ENCODE measurements at places on chromosomes 1 and 21.

DNA sequence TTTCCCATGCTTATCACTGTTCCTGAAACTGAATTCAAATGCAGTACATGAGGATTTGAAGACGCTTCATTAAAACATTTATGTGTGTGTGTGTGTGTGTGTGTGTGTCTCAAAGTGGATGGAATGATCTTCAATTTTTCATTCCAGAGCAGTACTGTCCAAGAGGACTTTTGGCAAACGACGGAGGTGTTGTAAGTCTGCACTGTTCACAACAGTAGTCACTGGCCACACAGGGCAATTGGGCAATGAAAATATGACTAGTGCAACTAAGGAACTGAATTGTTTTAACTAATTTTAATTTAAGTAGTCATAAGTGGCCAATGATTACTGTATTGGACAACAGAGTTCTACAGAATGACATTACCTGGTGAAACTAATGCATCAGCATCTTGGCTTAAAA is 5.0 kb downstream of the TAF5L start:
- no peak for DNase-seq

GRCh38 chr1:103489935-103490334 is 35.6 kb upstream of the RNPC3 start:
- DNase-seq = no peak

GRCh38 chr1:91583326-91583755 is 82.7 kb downstream of the CDC7 start:
- no peak for DNase-seq

DNA sequence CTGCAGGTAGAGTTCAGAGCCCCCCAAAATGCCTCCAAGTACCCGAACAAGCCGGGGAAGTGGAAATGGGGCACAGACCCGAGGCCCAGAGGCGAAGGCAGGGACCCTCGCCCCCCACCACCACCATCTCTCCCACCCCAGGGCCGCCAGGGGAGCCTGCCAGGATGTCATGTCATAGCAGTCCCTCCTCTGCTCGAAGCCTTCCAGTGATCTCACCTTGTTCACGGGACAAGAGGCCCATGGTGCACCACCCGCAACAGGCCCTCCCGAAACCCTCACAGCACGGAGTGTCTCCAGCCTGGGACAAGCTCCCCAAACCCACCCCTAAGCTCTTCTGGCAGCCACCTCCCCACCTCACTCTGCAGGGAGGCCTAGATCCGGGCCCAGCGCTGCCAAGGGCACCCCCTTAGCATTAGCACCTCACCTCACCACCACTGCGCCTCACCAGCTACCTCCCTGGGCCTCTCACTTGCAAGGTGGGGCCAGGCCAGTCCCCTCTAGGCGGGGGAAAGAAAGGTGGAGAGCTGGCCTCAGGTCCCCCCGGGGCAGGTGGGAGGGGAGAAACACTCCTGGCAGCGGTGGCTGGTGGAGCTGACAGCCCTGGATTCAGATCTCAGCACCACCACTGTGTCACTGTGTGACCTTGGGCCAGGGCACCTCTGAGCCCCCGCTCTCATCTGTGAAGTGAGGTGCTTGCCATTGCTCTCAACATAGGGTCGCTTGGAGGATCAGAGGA is 13.3 kb downstream of the CHD5 start:
- DNase-seq = no peak

DNA sequence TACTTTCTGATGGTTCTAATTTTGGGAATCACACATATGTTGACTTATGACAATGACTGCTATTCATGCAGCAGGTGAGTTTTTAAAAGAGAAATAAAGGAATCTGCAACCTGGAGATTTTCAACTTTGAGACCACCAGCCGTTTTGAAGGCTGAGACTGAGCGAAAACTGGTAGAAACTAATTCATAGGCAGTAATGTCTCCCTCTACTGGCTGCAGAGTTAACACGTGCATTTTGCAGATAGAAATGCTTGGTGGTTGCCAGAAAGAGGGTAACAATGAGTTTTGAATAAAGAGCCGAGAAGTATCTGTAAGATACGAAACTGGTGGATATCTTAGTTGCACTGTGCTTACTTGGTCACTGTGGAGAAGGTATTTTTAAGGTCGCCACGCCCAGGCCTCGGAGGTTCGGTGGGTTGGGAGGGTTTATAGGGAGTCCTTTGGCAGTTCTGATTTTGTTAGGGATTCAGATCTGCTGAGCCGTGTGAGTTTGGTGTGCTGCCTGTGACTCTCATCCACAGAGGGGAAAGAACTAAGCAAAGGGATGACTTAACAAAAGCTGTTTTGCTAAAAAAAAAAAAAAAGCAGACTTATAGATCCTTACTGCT is 83.0 kb downstream of the RYR2 start:
- no peak for DNase-seq

- peak; percentile 42 for DNase-seq
Measured at GRCh38 chr21:43884012-43884860, 19.2 kb downstream of the AGPAT3 start.

DNA sequence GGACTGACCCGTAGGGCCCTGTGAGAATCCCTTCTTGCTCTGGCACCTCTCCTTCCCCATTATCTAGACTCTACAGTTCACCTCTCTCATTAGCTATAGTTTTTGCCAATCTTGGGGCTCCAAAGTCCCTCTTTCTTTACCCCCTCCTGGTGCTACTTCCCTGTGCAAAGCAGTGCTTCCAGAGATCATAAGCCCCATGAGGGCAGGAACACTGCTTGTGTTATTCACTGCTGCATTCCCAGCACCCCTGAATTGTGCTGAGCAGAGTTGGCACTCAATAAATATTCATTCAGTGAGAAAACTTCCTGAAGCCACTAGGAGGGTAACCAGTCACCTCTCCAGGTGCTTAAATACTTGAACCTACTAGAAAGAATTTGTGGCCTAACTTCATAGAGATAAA is 2.1 kb upstream of the H3-3A start:
- no peak for DNase-seq

DNA sequence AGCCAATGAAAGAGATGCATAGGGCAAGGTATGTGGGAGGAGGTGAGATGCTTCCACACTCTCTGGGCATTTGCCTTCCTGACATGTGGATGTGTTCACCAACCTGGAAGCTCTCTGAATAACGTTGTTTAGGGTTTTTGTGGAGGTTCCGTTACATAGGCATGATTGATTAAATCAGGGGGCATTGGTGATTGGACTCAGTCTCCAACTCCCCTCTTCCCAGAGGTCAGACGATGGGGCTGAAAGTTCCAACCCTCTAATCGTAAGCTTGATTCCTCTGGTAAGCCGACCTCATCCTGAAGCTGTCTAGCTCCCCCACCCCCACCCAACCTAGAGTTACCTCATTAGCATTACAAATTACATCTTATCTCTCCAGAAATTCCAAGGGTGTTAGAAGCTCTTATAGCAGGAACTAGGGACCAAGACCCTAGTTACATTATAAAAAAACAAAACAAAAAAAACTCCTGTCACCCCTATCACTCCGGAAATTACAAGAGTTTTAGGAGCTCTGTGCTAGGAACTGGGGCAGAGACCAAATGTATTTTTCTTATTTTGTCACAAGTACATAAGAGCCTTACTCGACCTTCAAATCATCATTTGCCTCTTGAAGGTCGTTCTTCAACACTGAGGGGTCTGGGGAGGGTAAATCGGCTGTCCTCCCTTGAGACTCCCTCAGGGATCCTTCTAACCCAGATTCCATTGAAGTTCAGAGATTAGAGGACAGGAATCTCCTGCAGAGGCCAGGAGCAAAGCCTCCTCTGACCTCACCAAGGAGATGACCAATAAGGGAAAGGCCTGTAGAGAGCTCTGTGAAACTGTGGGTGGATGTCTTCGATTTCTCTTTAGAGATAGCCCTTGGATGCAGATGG is 58.2 kb downstream of the DNTTIP2 start:
- no peak for DNase-seq

GRCh38 chr1:186609183-186609582 is 71.0 kb downstream of the PTGS2 start:
- DNase-seq = no peak

DNA sequence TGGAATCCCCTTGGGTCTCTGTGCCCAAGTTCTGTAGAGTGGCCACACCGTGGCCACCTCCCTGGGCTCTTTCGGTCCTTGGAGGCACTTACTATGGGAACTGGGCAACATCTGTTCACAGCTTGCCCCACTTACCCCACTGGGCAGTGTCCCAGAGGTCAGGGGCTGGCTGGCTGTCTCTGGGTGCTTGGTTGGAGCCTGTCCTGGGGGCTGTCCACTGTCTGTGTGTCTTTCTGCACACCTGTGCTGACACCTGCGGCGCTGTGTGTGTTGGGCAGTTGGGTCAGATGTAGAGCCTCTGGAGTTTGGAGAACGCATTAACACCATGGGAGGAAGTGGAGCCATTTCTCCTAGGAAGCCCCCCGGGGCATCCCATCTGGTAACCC is 1.3 kb upstream of the TMEM54 start:
- no peak for DNase-seq

DNA sequence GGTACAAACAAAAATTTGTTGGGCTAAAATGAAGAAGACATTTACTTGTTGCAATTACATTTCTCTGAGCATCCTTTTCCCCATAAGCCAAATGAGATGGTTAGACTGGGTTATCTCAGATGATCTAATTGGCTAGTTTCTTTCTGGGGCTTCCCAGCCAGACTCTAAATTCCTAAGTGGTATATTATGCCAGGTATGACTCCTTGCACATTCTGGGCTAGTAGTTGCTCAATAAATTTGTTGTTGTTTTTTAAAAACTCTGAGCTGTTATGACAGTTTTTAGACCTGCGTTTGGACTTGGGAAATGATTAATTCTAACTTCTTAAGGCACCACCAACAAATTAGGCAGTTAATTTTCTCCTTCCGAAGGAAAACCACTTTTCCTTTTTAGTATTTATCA is 66.1 kb downstream of the UCK2 start:
- DNase-seq = no peak

DNA sequence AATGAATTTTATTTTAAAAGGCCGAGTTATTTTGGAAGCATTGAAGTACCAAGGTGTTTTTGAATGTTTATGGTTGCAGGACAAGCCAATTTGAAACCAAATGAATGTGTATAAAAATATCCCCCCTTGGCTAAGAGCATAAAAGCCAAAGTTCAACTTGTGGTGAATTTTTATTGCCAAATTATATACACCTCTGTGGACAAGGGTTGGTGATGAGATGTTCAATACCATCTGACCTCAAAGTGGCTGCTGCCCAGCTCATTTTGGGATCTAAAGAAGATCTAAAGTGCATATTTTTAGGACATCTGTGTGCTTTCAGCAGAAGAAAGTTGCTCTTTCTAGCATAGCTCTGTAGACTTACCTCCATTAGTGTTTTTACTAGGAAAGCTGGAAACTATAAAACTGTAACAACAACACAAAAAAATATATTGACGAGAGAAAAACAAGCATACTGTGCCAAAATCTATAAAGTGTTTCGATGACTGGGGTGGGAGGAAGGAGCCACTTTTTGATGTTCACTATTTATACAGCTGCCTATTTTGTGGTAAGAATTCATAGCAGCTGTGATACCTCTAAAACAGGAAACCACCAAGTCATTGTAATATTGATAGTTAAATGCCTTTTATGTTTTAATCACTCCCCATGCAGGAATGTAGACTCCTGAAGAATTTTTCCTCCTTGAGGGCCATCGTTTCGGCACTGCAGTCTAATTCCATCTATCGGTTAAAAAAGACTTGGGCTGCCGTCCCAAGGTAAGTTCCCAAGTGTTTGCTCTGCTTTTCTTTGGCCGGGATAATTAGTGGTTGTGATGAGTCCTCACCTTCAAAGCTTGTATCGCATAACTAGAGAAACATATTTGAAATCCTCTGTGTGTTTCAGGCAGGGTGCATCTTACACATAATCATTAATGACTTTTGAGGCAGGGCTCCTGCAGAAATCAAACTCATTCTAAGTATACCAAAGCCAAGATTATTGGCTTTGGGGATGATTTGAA is 83.2 kb downstream of the RGL1 start:
- no peak for DNase-seq

DNA sequence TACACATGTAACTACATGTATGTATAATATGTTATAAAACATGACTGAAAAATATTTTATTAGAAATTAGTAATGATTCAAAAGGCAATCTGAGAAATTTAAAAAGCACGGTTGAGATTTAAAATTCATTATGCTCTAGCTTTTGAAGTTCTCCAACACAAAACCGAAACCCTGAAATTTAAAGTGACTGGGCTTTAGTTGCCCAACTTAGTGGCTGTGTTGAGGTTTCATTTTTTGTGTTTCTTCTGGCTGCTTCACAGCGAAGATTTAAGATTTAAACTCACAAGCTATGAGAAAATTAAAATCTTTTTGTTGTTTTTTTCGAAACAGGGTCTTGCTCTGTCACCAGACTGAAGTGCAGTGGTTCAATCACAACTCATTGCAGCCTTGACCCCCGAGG is 1058.7 kb downstream of the NCAM2 start:
- no peak for DNase-seq

DNA sequence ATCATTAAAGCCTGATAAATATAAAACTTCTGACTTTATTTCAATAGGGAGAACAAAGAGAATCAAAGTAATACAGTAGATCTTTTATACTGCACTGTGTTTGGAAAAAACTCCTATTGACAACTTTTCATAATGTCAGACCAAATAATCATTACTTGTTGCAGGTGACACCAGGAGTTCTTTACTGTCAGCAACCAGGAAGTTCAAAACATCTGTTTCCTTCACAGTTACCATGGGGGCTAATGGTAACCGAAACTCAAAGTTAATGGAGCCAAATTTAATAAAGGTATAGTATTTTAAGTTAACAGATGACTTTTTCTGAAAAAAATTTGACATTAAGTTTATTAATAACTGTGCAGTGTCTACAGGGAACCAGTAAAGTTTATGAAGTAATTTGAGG is 10.6 kb downstream of the EFCAB7 start:
- no peak for DNase-seq

DNA sequence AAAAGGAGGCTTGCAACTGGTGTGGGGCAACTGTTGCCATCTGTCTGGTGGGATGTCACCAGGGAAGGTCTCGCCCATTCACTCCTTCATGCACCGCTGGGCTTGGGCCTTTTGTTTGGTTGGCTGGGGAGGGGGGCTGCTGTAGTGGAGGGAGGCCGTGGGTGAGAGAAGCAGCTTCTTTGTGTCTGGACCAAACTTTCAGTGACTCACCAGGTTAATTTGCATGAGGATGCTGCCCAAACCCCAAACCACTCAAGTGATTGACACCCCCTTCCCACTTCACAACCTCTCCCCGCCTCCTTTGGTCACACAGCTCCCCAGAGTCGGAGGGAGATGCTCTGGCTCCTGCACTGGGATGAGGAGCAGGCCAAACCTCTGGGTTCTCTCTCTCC is 19.7 kb downstream of the BTG2 start:
- DNase-seq = no peak
